ENCODE measurements at places on chromosomes 5 and 9.
A peak's percentile ranks its signal among the peaks of the same experiment; 100 is the strongest.

- DNase-seq: no peak
Measured at GRCh38 chr9:90002397-90003271, 397.8 kb downstream of the GADD45G start.

DNA sequence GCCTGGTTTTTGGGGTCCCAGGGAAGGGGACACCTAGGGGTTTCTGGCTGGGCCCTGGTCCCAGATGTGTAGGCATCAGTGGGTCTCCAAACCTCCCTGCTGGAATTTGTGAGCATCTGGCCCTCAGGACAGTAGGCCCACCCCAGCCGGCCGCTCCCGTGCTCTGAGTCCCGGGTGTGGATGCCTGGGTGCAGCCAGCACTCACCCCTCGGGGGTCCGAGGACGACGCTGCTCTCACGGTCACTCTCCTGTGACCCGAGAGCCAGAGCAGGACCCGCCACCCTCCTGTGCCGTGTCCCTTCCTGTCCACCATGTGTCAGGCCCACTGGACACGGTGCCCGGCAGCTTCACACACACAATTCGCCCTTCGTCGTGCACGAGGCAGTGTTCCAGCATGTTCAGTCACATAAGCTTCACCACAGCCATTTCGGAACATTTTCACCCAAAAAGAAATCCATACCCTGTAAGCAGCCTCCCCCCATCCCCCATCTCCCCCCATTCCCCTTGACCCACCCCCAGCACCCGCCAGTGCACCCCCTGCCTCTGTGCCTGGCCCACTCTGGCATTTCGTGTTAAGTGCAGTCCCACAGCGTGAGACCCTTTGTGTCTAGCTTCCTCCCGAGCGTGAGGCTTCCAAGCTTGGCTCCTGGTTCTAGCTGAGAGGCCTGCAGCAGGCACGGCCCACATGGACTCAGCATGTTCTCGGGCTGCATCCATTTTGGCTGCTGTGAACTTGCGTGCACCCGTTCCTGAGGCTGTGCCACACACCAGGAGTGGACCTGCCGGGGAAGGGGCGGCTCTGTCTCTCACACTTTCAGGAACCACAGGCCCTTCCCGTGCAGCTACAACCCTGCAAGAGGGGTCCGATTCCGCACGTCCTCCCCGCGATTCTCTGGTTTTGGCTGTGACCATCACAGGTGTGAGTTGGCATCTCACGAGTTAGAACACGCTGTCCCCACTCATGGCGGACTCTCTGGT, 40.5 kb downstream of the NKD2 start:
- DNase-seq: no peak

- DNase-seq: no peak
Measured at GRCh38 chr5:31221001-31221400, 27.5 kb downstream of the CDH6 start.

GRCh38 chr5:15566306-15566705, 66.3 kb downstream of the FBXL7 start:
- DNase-seq: no peak

- no peak for DNase-seq
Measured at GRCh38 chr9:75941066-75941465, 50.6 kb downstream of the PCSK5 start.

DNA sequence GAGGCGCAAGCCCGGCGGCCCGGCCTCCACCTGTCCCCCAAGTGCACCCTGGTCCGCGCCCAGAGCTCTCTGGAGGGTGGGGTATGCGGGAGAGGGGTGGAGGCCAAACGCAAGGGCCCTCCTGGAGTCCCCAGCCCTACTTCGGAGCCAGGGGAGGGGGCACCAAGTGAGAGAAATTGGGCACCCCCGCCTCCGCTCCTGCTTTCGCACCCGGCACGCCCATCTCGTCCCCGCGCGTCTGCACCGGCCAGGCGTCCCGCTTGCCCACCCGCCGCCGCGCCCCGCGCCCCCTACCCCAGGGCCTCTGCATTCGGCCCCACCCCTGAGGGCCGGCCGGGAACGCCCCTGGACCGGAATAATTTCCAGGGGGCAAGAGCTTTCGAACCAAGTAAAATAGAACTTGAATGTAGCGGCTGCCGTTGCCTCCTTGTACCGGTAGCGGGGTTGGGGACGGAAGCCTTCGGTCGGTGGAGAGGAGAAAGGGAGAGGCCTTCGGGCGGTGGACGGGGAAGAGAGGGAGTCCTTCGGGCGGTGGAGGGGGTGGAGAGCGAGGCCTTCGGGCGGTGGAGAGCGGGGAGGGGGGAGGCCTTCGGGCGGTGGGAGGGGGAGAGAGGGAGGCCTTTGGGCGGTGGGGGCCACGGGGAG, 694 bp upstream of the PHPT1 start:
- peak; percentile 74 for DNase-seq

DNA sequence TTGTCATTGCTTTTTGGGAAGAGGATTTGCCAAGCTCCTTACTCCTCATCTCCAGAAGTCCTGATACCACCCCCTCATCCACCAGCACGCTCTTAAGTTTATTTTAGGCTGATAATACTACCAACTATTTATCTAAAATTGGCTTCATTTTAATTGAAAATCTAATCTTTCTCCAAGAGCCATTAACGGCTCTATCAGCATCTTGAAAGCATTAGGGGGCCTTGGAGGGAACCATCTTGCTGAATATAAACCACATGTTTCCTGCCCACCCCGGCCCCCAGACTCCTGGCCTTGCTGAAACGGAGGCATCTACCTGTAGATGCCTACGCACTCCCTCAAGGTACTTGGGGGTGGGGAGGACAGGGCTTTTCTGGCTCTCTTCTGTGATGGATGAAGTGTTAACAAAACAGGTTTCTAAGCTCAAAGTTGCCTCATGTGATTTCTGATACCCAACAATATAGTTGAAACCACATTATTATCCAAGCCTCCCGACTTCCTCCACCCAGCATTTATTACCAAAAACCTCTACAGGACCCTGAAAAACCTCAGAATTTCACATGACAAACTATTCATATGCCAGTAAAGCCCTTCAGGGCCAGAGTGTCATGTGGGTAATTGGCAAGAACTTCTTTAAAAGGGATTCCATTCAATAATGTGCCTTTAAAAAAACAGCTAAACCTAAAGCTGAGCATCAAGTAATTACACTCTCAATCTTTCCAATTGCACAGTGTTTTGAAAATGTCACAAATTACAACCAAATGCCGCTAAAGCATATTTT, 96.7 kb downstream of the SAXO1 start:
- no peak for DNase-seq

DNA sequence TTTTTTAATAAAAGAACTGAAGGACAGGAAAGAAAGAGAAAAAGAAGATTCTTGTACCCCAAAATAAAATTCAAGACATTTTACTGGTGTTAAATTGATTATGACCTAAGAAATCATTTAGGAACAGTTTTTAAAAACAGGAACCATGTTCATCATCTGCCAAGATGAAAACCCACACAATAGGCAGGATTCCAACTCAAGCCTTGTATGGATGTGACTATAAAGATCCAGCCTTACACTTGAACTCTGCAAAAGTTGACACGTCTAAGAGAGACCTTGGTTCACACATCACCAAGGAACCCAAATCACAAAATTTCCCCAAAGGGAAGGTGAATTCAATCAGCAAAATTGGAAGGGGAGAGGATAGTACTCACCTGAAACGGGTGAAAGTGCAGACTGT, 82.6 kb downstream of the SMIM23 start:
- DNase-seq: no peak

- DNase-seq: peak; percentile 57
Measured at GRCh38 chr9:93115486-93116071, 18.5 kb downstream of the NINJ1 start.

GRCh38 chr5:82466986-82467561, 188.9 kb upstream of the RPS23 start:
- DNase-seq: no peak
